ENCODE measurements at places on chromosomes 16 and 17.

DNA sequence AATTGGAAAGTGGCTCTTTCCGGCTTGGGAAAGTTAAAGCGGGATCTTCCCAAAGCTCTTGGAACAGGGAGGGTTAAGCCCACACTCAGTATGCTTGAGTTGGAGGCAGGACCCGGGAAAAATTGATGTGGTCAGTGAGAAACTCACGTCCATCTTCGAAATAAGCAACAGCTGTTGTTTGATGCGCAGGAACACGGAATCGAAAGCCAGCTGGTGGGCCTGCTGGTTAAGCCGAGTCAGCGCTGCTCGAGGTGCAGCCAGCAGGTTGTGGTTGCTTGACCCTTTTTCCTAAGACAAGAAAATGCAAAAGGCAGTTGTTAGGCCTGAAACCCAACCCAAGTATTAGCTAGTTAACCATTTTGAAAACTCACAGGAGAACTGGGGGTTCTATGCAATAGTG is 49.4 kb downstream of the COG7 start:
- DNase-seq: no peak

DNA sequence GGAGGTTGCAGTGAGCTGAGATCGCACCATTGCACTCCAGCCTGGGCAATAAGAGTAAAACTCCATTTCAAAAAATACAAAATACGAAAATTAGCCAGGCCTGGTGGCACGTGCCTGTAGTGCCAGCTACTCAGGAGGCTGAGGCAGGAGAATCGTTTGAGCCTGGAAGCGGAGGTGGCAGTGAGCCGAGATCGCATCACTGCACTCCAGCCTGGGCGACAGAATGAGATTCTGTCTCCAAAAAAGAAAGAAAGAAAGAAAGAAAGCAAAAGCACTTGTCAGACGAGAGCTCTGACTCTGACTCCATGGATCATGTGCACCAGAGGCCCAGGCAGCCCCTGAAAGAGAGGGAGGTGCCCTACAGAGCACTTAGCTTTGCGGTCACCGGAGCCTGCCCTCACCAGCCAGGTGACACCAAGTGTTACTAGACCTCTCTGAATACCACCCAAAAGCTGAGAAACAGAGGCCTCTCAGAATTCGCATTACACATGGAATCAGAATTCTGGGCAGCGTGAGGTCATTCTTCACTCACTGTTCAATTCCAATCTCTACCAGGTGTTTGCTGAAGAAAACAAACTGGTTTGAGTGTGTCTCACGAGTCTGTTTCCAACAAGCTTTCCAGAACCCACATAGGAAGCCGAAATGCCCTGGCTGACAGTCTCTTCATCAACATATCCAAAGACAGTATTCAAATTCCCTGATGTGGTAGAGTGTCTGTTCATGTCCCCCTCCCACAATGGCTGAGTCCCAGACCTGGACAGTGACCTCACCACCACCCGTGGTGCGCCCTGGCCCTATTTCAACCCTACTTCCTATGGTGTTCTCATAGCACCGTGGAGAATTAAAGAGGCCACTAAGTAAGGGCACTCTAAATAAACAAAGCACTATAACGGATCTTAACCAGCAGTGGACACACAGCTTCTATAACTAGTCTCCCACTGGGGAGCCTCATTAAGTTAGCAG is 1.5 kb downstream of the FLCN start:
- DNase-seq: no peak

- DNase-seq: no peak
These were observed 16.3 kb upstream of the BCAR1 start for GRCh38 chr16:75267631-75268264.

GRCh38 chr17:79849953-79850352 is 10.7 kb upstream of the CBX4 start:
- no peak for DNase-seq

DNA sequence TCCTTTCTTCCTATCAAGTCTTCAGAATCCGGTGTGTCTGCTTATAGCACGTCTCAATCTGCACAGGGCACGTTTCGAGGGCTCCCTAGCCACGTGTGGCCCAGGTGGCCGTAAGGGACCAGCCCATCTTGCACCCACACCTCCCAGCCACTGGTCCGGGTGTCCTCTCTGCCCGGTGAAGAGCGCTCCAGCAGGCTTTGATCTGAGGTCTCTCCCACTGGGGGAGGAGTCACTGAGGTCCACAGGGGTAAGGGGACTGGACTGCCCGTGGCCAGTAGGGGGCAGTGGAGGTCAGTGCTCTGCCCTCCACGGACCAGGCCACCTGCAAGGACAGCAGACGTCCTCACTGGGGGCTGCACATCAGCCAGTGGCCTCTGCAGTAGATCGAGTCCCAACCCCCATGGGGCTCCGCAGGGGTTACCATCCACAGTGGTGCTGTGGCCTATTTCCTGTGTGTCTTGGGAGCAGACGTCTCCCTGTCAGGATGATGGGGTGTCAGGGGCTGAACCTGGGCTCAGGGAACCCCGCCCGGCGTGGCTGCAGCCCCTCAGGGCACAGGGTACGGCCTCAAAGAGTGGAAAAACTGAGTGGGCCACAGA is 204.1 kb upstream of the CIBAR2 start:
- peak; percentile 39 for DNase-seq

DNA sequence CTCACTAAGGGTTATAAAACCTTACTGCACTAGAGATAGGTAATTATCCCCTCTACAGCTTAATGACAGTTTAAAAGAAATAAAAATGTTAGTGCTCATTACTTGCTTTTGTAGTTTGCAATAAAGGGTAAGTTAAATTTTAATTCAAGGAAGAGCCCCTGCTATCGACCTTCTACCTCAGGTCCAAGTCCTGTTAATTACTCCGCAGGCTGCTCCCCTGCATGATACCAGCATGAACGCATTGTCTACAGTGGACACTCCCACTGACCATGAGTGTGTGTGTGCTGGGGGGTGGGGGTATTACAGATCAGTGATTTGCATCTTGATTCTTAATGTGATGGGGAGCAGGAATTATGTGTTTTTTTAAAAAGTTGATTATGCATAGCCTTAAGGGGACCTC is 103.1 kb downstream of the AATF start:
- no peak for DNase-seq

- no peak for DNase-seq
These were observed 994 bp downstream of the IGFBP4 start for GRCh38 chr17:40443988-40444899.
